ENCODE measurements at places on chromosomes 3 and 15.

- DNase-seq: no peak
Observed at GRCh38 chr3:188353426-188353825, 199.5 kb downstream of the LPP start.

GRCh38 chr3:185330238-185330637, 32.7 kb upstream of the MAP3K13 start:
- DNase-seq: no peak

- no peak for DNase-seq
Observed at GRCh38 chr3:156723182-156723619, 48.8 kb downstream of the TIPARP start.

DNA sequence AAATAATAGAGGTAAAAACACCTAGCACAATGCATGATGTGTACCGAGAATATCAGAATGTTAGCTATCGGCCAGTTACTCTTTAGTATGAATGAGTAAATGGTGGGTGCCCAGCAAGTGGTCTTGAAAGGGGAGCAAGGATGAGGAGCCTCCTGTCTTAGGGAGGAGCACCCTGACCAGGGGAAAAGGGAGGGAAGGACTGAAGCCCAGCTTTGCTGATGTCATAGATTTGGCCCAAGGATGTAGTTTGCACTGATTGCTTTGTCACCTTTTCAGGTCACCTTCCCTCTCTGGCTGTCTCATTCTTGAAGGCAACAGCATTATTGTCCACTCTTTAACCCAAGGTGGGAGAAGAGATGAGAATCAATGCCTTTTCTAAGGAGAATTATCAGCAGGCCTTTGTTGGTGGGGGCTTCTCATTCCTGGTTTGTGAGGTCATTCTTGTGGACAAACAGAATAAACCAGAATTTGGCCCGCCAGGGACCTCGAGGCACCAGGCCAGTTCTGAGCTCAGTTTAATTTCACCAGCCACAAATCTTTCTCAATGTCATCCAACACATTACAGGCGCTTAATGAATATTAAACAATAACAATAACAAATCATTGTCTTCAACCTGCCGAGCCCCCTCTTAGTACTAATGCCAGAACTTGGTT, 231.3 kb downstream of the VPS13C start:
- no peak for DNase-seq

- no peak for DNase-seq
Observed at GRCh38 chr3:83003917-83004316, 1242.5 kb upstream of the GBE1 start.

DNA sequence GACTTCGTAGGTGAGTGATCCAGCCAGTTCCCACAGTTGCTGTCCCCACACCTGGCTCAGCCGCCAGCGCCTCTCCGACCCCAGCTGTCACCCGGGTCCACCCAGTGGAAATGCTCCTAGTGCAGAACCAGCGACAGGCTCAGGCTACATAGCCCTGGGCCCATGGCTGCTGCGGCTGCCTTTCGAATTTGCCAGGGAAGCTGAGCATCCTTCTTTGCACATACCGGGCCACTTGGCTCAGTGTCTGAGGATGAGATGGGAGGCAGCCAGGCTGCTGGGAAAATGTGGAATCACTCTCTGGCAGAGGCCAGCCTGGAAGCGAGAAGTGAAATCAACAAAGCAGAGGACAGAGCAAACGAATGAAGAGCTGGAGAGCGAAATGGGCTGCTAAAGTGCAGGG, 80.1 kb downstream of the ST8SIA2 start:
- no peak for DNase-seq

Measured in H1 (cell line).